ENCODE measurements at places on chromosomes 12 and 14. TPM values are rescaled to one million over a fixed set of nuclear protein-coding genes. Genes with fewer than 3 reads are reported as not detected.

PTHLH gene
- 1.5 TPM for polyA plus RNA-seq

ESYT1 gene
- polyA plus RNA-seq, result 8.6 TPM

DIO3 gene
- 1.1 TPM for polyA plus RNA-seq

CTSG gene
- 0.28 TPM for polyA plus RNA-seq

CHGA gene
- polyA plus RNA-seq, result 134 TPM

DDN gene
- polyA plus RNA-seq, result 0.19 TPM

PTCSC3 gene
- polyA plus RNA-seq, result 0.65 TPM

DAAM1 gene
- 5.8 TPM for polyA plus RNA-seq

FBLN5 gene
- polyA plus RNA-seq, result 20.1 TPM

NTF3 gene
- polyA plus RNA-seq, result 0.87 TPM

FLVCR2 gene
- polyA plus RNA-seq, result 0.15 TPM

CLEC9A gene
- not detected for polyA plus RNA-seq

SMCO2 gene
- not detected for polyA plus RNA-seq

SAMD15 gene
- polyA plus RNA-seq, result 0.87 TPM

C1S gene
- 161 TPM for polyA plus RNA-seq

SIRT4 gene
- polyA plus RNA-seq, result 1.3 TPM

FOXN4 gene
- not detected for polyA plus RNA-seq

PDE3A gene
- polyA plus RNA-seq, result 2.2 TPM

FOXA1 gene
- polyA plus RNA-seq, result 24.3 TPM

VCPKMT gene
- 4.9 TPM for polyA plus RNA-seq

RNASE1 gene
- 237 TPM for polyA plus RNA-seq

NXPH4 gene
- not detected for polyA plus RNA-seq

MIP gene
- polyA plus RNA-seq, result not detected

IGF1 gene
- 10.2 TPM for polyA plus RNA-seq

LRRK2 gene
- polyA plus RNA-seq, result 3.2 TPM

KRT86 gene
- polyA plus RNA-seq, result not detected

OR4E2 gene
- polyA plus RNA-seq, result not detected

CCDC38 gene
- not detected for polyA plus RNA-seq

TAMALIN gene
- 17.0 TPM for polyA plus RNA-seq

YAF2 gene
- polyA plus RNA-seq, result 9.7 TPM

TC2N gene
- 15.6 TPM for polyA plus RNA-seq

NRXN3 gene
- 0.31 TPM for polyA plus RNA-seq

POTEG gene
- polyA plus RNA-seq, result not detected

RHNO1 gene
- polyA plus RNA-seq, result 12.7 TPM

VRK1 gene
- polyA plus RNA-seq, result 14.1 TPM

WBP11 gene
- polyA plus RNA-seq, result 13.0 TPM

LMNTD1 gene
- polyA plus RNA-seq, result not detected

ENDOU gene
- not detected for polyA plus RNA-seq

CBLN3 gene
- 1.4 TPM for polyA plus RNA-seq

SMIM41 gene
- 6.5 TPM for polyA plus RNA-seq

CCDC196 gene
- polyA plus RNA-seq, result not detected

ATP6V1D gene
- 86.0 TPM for polyA plus RNA-seq

CCND2 gene
- 7.0 TPM for polyA plus RNA-seq

KRT5 gene
- not detected for polyA plus RNA-seq

KRT7 gene
- 214 TPM for polyA plus RNA-seq

KLRC4 gene
- polyA plus RNA-seq, result 0.13 TPM

FICD gene
- 1.2 TPM for polyA plus RNA-seq

FRMD6 gene
- 8.1 TPM for polyA plus RNA-seq

TMEM121 gene
- polyA plus RNA-seq, result 4.2 TPM

ACYP1 gene
- polyA plus RNA-seq, result 11.9 TPM

PZP gene
- 0.13 TPM for polyA plus RNA-seq

LRR1 gene
- 7.8 TPM for polyA plus RNA-seq

CLEC12A gene
- polyA plus RNA-seq, result 0.60 TPM
